PC-3 (cell line): ENCODE measurements at places on chromosomes 16 and 17. TPM values are rescaled to one million over a fixed set of nuclear protein-coding genes. Genes with fewer than 3 reads are reported as not detected.
A peak's percentile ranks its signal among the peaks of the same experiment; 100 is the strongest.

DNA sequence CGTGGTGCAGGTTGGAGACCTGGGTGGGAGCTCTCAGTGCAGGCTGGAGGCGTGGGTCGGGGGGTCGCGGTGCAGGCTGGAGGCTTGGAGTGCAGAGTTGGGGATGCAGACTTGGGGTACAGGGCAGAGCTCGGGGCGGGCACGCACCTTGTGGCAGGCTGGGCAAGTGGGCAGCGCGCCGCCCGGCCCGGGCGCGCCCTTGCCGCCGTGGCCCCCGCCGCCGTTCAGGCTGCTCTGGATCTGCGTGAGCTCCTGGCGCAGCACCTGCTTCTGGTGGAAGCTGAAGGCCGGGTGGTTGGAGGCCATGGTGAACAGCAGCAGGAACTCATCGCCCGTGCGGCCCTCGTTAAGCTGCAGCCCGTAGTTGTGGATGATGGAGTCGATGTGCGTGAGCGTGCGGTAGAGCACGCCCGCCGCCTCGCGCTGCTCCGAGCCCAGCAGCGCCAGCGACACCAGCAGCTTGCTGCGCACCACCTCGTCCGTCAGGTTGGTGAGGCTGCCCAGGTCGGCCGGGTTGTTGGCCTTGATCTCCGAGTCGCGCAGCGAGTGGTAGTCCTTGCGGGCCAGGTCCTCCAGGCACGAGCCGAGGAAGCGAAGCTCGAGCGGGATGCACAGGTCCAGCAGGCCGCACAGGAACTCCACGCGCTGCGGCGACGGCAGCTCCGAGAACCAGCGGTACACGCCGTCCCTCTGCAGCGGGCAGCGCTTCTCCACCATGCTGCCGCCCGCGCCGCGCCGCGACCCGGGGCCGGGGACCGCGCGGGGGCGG, 1.1 kb downstream of the ZCCHC14 start:
- DNase-seq, result no peak

DNA sequence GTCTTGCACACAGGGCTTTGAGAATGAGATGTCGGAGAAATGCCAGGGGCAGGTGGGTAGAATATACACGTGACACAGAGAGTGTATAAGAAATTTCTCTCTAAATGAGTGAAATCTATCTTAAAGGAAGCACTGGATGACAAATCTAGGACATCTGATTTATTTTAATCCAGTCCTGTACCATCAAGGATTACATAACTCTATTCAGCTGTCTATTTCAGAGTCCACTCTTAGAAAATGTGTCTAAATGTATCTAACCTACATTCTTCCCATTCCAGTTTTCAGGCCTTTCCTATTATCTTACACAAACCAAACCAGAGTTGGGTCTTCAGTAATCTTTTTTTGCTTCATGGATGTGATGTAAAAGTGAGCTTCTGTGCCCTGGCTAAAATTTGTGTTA, 181.9 kb downstream of the CNTNAP4 start:
- DNase-seq, result no peak

Gene SERPINF2
- 2.2 and 2.5 TPM in 2 replicates for total RNA-seq

DNA sequence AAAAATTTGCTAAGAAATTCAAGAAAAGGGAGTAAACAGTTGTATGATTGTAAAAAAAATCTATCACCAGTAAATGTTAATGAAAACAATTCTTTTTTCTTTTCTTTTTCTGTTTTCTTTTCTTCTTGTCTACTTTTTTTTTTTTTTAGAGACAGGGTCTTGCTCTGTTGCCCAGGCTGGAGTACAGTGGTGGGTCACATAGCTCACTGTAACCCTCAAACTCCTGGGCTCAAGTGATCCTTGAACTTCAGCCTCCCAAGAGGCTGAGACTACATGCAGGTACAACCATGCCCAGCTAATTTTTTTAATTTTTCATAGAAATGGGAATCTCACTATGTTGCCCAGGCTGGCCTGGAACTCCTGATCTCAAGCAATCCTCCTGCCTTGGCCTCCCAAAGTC, 57.2 kb upstream of the SIAH1 start:
- no peak for DNase-seq

GRCh38 chr17:57972151-57972550, 15.9 kb downstream of the VEZF1 start:
- no peak for DNase-seq

GRCh38 chr17:64732336-64733006, 70.4 kb upstream of the SMURF2 start:
- peak; percentile 87 for DNase-seq

Gene SLC5A11
- 0.51 TPM in 1 of 2 replicates, not detected in the other for total RNA-seq

- DNase-seq, result peak; percentile 38
Measured at GRCh38 chr16:88320947-88321634, 61.7 kb upstream of the ZNF469 start.

DNA sequence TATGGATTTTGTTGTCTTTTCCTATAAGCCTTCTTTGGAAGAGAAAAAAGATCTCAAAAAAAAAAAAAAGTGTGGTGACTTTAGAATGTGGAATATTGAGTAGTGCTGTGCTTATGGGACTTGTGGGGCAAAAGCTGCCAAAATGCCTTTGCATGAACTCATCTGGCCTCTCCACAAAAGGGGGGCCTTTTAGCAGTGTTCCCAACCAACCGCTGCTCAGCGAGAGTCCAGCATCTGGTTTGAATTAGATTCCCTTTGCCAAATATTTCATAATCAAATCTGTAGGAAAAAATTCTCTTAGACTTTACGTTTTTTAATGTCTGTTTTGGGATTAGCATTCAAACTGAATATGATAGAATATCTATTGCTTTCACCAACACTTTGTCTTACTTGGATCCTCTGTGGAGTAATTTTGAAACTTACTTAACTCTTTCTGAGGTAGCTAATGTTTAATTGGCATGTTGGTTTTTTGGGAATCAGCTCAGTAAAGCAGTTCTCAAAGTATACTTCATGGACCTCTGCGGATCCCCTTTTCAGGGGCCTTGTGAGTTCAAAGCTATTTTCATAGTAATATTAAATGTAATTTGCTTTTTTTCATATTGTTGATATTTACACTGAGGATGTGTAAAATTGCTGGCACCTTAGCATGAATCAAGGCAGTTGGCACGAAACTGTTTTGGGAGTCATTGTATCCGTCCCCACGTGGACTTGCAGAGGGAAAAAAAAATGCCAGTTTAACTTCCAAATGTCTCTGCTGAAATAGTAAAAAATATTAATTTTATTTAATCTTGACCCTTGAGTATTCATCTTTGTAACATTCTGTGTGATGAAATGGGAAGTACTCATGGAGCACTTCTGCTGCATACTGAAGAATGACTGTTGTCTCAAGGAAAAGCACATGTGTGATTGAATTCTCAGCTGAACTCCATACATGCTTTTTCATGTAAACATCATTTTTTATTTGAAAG, 34.7 kb upstream of the VPS4A start:
- no peak for DNase-seq

DNA sequence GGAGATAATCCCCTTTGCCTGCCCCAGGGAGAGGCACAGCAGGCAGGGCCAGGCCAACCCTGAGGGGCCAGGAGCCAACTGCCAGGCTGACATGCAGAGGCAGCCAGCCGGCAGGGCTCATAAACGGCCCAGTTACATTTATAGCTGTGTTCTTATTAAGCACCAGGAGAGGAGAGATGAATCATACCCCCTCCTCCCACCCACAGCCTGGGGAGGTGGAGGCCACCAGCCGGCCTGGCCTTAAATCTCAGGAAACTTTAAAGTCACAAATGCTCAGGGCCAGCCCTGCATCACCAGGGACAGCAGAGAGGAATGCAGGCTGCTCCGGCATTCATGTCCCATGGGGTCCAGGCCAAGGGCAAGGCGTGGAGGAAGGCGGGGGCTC, 177.2 kb downstream of the TMEM132E start:
- peak; percentile 18 for DNase-seq

Gene RAD51C
- total RNA-seq, result 58.9 and 71.1 TPM in 2 replicates

DNA sequence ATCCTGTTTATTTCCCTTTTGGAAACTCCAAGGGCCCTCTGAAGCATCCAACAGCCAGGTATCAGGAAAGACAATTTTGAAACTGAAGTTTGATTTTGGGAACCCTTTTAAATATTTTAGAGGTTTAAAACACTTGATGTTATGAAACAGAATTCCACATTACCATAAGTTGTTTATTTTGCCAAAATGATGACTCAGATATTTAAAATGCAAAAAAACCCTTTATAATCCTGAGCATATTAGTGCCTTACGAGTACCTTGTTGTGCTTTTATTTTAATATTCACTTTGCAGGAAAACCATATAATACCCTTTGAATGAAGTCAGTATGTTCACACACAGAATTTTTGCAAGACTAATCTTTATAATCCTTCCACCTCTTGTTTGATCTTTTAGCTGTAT, 765.1 kb upstream of the CA10 start:
- no peak for DNase-seq

DNA sequence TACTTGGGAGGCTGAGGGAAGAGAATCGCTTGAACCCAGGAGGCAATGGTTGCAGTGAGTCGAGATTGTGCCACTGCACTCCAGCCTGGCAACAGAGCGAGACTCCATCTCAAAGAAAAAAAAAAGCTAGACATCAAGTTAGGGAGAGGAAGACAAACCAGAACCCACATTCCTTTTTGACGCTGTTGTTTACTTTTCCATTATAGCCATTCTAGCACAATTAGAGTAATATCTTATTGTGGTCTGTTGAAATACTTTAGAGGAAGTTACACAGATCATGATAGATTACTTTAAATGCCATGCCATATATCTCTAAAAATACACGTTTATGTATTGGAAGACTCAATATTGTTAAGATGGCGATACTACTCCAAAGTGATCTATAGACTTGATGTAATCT, 16.5 kb upstream of the ABCC1 start:
- no peak for DNase-seq

Gene CRLF3
- 6.6 and 9.8 TPM in 2 replicates for total RNA-seq
